HEK293T (cell line): ENCODE measurements at places on chromosomes 1 and 21.
A peak's percentile ranks its signal among the peaks of the same experiment; 100 is the strongest.

DNA sequence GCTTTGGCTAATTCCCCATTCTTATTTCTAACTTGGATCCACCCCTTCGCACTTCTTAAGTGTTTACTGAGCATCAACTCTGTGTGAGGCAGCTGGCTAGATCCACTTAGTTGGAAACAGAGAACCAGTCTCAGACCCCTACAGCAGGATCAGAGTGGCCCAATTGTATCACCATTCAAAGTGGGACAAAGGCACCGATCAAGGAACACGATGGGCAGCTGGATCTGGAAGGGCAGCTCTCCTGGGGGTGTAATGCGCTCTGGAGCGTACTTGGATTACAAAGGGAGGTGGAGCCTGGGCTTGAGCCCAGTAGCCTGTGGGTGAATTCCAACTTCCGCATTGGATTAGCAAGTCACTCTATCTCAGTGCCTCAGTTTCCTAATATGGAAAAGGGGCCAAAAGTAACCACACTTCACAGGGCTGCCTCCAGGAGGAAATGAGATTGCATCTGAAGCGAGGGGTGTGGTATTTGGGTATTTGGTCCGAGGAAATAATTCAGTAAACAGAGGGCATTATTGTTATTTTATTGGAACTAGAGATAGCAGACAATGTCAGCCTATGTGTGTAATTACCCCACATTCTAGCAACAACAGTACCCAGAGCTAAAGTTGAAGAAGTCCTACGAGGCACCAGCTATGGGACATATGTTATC, 11.9 kb downstream of the ECE1 start:
- DNase-seq, result no peak

- no peak for DNase-seq
Observed at GRCh38 chr1:30036229-30036547, 687.2 kb downstream of the MATN1 start.

DNA sequence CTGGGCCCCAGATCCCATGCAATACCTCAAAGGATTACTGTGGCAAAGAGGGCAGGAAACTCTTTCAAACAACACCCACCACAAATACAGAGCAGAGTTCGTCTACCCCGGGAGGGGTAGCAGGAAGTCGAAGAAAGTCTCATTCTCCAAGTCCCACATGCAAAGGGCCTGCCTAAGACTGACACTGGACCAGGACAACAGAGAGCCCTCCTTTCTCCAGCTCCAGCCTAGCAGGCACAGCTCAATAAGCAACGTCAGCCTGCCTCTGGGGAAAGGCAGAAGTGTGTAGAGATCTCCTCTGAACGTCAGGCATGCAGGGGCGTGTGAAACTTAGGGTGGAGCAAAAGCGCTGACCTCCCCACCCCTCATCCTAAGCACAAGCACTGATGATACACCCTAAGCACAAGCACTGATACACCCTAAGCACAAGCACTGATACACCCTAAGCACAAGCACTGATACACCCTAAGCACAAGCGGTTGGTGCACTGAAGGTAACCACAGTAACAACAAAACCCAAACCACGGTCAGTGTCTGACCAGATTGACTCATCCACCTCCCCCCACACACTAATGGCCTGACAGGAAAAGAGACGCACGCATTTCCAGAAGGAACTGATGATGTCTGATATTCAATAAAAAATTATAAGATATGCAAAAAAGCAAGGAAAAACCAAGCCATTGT, 1.3 kb downstream of the KRTAP12-3 start:
- DNase-seq, result no peak

- peak; percentile 40 for DNase-seq
Observed at GRCh38 chr21:34243562-34243961, 120.2 kb upstream of the KCNE2 start.

GRCh38 chr1:6258675-6259074, 2.2 kb downstream of the GPR153 start:
- no peak for DNase-seq

DNA sequence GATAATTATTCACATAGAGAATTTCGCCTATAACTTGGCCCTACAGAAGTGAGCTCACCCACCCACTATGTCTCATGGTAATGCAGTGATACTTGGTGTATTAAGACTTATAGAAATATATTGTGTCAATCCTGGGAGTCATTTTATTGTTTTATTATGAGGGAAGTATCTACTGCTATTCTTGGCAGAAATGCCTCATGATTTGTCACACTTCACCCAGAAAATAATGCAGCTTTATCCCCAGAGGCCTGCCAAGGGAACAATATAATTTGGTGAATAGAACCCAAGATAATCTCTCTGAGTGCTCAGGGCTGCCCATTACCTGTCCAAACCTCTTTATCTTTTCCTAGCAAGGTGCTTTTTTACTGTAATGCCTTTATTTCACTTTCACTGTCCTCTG, 98.0 kb downstream of the ZP4 start:
- DNase-seq, result no peak

- no peak for DNase-seq
Observed at GRCh38 chr1:16607433-16607851, 5.9 kb downstream of the NBPF1 start.

- DNase-seq, result no peak
Observed at GRCh38 chr1:29502225-29502910, 266.0 kb downstream of the PTPRU start.

DNA sequence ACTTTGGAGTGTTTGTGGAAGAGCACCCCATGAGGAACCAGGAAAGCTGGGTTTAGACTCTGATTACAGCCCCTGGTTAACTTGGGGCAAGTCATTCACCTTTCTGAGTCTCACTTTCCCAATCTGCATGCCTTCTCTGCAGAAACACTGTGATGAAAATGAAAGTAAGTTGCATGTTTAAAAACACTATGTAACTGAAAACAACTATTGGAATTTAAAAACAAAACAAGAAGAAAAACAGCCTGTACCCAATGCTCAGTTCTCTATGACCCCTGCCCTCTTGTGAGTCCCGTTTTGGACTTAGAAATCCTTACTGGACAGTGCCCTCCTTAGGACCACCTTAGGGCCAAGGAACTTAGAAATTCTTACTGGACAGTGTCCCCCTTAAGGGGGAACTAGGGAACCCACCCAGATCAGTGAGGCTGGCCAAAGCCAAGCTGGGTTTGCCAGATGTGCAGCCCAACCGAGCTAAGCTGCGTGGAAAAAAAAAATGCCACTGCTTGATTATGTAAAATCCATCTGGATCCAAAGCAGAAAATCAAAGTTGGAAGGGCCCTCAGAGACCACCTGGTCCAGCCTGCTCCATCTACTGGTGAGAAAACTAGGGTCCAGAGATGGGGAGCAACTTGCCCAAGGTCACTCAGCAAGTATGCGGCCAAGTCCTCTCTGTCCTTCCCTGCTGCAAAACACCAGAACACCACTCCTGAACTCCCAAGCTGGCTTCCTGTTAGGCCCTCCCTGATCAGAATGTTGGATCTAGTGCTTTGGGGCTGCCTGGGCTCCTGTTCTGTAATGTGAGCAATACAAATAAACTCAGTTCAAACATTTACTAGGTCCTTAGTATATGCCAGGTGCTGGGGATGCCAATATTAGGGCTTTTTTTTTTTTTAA, 77.7 kb downstream of the MRPL37 start:
- DNase-seq, result no peak

- DNase-seq, result no peak
Observed at GRCh38 chr1:39426346-39426745, 65.1 kb upstream of the BMP8A start.

GRCh38 chr1:29703596-29704370, 467.5 kb downstream of the PTPRU start:
- peak; percentile 84 for DNase-seq

DNA sequence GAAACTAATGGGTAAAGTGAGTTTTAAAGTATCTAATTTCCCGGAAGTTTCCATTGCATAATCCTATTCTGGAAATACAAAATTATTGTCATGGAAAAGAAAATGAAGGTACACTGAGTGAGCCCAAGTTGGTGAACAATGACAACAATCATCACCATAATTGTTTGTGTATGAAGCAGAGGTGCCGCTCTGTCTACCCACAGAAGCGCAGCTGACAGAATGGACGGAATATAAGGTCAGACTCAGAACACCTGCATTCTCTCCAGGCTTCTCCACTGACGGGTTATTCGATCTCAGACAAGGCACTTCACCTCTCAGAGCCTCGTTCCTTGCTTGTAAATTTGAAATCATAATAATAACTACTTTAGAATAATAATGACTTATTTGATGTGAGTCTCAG, 99.1 kb upstream of the NGF start:
- DNase-seq, result no peak

GRCh38 chr1:1332031-1332755, 1.1 kb downstream of the TAS1R3 start:
- DNase-seq, result no peak

GRCh38 chr1:83701355-83701754, 297.6 kb downstream of the TTLL7 start:
- no peak for DNase-seq

DNA sequence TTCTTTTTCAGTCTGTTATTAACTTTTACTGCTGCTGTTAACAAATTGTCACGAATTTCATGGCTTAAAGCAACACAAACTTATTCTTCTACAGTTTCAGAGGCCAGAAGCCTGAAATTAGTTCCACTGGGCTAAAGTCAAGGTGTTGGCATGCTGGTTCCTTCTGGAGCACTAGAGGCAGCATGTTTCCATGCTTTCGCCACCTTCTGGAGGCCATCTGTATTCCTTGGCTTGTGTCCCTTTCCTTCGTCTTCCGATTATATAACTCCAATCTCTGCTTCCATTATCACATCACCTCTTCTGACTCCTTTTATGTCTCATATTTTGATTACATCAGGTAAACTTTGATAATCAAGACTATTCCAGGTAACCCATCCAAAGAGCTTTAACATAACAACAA, 1742.1 kb downstream of the BRINP3 start:
- no peak for DNase-seq

GRCh38 chr1:206570529-206570928, 41.7 kb downstream of the EIF2D start:
- no peak for DNase-seq

GRCh38 chr1:248697907-248698306, 4.7 kb downstream of the OR14I1 start:
- no peak for DNase-seq

DNA sequence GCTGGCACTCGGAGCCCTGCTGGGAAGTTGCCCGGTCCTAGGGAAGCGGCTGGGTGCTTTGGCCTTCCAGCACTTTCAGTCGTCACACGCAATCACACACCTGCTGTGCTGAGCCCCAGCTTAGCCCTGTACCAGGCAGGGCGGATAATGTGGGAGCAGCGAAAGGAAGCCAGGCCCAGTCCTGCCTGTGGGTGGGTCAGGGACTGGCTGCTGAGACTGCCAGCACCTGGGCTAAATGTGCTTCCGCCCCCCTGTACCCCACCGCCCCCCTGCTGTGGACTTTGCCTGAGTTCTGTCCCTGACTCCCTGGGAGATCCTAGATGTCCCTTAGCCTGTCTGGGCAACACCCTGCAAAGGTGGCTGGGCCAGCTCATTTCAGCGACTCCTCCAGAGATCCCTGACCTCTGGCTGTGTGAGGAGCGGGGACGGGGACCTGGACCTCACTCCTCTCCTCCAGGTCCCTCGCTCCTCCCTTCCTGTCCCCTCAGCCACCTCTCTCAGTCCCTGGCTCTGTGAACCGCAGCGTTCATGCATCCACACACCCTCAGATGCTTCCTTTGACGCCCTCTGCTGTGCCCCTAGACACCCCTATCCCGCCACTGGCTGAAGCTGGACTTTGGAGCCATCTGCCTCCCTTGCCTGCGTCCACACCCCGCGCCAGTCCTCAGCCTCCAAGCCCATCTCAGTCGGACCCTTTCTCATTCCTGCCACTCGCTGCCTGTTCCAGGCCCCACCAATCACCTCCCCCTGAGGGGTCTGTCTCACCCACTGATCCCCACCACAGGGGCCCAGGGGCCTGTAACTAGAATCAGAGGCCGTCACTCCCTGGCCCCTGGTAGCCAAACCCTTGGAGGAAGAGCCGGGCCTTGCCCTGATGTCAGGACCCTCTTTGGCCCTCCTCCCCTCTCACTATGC, 1.4 kb downstream of the MMEL1 start:
- DNase-seq, result no peak
